NCI-H1048 (cell line): ENCODE measurements at places on chromosomes 13 and 19.

DNA sequence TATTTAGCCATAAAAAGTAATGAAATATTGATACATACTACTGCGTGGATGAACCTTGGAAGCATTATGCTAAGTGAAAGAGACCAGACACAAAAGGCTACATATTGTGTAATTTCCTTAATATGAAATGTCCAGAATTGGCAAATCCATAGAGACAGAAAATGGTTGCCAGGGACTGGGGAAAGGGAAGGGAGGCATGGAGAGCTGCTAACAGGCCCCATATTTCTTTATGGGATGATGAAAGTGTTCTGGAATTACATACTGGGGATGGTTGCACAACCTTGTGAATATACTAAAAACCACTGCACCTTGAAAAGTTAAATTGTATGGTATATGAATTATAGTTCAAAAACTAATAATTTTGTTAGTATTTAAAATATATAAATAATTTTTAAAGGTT, 3.6 kb downstream of the IFT88 start:
- DNase-seq = no peak

DNA sequence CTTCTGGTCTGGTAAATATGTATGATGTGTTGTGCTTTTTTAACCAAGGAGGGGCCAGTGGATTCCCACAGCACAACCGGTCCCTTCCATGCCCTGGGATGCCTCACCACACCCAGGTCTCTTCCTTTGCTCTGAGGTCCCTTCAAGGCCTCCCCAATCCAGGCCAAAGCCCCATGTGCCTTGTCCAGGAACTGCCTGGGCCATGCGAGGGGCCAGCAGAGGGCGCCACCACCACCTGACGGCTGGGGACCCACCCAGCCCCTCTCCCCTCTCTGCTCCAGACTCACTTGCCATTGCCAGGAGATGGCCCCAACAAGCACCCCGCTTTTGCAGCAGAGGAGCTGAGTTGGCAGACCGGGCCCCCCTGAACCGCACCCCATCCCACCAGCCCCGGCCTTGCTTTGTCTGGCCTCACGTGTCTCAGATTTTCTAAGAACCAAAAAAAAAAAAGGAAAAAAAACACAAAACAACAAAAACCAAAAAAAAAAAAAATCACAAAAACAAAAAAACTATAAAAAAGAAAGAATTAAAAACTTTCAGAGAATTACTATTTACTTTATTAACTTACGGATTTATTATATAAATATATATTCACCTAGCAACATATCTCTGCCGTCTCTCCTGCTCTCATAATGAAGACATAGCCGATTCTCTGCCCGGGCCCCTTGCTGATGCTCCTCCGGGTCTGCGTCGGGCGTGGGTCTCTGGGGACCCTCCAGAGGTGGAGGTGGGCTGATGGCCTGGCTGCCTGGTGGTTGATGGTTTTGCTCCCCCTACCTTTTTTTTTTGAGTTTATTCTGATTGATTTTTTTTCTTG, 14.4 kb downstream of the CAPN12 start:
- no peak for DNase-seq

DNA sequence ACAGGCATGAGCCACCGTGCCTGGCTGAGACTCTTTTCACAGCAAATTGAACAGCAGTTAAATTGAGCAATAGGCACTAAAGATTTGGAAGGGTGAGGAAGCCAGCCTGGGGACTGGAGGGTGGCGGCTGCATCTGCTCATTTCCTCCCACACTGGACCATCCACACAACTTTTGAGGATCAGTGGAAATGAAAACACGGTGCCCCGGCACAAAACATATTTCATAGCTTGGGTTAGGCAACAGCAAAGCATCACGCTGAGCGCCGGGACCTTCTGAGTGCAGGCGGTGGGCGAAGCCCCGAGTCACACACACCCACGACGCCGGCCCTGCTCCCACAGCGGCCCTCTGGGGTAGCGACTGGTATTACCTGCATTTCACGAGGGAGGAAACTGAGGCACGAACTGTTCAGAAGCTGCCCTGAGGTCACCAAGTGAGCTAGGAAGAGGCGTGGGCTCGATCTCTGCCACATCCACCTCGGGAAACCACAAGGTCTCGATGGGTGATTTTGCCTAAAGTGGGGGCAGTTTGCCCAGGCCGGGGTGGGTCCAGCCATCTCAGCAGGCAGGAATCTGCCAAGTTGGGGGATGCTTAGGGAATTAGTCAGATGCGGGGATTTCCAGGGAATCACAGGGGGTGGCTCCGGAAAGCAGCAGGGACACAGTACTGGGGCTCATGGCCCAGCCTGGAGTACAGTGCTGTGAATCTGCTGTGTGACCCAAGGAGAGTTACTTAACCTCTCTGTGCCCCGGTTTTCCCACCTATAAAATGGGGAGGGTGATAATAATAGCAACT, 3.5 kb upstream of the SBNO2 start:
- no peak for DNase-seq

DNA sequence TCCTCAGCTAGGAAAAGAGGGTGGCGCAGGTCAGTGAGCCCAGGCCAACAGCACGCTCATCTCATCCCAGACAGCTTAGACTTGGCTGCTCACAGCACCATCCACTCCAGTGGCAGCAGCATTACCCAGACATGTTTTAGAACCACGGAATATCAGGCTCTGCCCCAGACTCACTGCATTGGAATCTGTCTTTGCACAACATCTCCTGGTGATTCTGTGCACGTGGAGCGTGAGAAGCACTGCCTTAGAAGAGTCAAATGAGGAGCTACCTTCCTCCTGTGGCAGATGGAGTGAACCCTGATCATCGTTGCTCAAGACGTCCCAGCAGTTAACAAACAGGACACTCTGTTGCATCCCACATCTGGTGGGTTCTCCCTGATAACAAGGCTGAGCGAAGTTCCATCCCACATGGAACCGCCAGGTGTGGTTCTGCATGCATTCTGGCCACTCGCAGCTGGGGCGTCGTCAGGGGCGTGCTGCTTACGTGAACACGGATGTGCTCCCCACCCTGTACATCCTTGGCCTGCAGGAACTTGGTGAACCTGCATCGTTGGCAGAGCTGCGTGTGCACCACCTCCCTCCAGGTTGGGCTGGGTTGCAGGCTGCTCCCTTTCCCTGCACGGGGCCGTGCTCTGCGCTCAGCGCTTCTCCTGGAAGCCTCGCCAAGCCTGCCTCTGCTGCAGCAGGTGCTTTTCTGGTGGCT, 25.2 kb upstream of the ATP11A start:
- no peak for DNase-seq

DNA sequence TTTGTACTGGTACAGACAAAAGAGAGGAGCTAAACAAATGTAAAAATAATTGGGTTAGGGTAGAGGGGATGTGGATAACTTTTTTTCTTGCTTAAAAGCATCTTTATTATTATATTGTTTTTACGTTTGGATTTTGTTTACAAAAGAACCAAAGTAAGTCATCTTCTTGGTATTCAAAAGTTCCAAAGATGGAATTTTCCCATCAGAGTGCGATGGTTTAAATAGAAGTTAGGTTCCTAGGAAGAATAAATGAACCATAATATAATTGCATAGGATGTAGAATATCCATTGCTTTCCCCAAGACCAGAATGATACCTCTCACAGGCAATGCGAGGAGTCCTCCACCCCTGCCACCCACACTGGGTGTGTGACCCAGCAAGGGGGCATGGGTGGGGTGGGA, 99.4 kb upstream of the RNF113B start:
- DNase-seq = no peak

- no peak for DNase-seq
Observed at GRCh38 chr19:33818411-33818810, 21.7 kb downstream of the KCTD15 start.

DNA sequence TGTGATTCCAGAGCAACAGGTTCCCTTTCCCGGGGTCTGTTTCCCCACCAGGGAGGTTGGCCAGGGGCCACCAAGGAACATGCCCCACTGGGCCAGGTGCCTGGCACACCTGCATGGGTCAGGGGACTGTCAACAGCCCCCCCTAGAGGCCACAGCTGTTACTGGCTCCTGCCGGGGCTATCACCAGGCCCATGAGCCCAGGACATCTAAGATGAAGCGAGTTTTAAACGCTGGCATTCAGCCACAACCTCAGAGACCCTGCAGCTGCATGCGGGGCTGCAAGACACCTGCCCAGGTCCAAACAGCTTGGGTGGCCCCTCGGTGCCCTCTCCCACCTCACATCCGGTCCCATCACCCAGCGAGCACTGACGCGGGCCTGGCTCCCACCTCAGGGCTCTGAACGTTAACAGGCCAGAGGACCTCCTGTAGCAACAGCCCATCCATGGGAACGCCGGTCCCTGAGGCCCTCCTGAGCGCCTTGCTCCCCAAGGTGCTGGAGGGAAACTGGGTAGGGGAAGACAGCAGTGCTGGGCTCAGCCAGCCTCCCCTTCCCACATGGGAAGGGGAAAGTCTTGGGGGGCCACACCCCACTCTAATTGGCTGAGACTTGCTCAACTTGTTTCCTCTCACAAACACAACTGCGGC, 12.0 kb downstream of the KHSRP start:
- DNase-seq = no peak

GRCh38 chr13:44407891-44408290, 34.3 kb downstream of the SERP2 start:
- no peak for DNase-seq

- DNase-seq = no peak
Observed at GRCh38 chr13:103326326-103326725, 260.1 kb upstream of the SLC10A2 start.
